ENCODE measurements at places on chromosomes 1 and 21.

DNA sequence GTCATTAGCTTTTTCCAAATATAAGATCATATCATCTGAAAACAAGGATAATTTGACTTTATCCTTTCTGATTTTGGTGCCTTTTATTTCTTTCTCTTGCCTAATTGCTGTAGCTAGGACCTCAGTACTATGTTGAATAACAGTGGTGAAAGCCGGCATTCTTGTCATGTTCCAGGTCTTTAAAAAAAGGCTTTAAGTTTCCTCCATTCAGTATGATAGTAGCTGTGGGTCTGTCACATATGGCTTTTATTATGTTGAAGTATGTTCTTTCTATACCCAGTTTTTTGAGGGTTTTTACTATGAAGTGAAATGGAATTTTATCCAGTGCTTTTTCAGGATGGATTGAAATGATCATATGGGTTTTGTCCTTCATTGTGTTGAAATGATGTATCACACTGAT, 115.8 kb downstream of the DUSP10 start:
- no peak for DNase-seq

GRCh38 chr1:50976111-50976889, 6.3 kb downstream of the CDKN2C start:
- DNase-seq = no peak

DNA sequence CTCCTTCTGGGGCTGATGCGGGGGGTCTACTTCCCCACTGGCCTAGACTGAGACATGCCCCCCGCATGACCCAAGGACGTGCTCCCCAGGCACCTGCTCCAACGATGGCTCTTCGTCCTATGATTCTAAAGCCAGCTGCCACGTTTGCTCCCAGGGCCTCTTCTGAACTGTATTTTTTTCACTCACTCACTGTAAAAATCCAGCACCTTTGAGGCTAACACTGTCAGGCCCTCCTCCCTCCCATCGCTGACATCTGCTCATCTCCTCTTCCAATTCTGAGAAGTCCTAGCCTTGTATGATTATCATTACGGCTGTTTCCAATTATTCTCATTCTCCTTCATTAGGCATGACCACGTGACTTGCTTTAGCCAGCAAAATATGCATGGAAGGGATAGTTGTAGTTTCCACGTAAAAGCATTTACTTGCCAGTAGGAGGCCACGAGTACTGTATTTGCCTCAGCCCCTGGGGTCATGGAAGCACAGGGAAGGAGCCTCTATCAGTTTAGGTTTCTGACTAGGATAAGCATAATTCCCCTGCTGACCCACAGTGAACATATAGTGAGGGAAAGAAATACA, 19.1 kb upstream of the EDN2 start:
- no peak for DNase-seq

GRCh38 chr1:240280560-240281322, 189.1 kb downstream of the FMN2 start:
- DNase-seq = no peak

GRCh38 chr1:228838717-228839500, 103.6 kb downstream of the RHOU start:
- DNase-seq = no peak
